Smooth muscle cell of the coronary artery (primary cell): ENCODE measurements at places on chromosomes 4 and X. TPM values are rescaled to one million over a fixed set of nuclear protein-coding genes. Genes with fewer than 3 reads are reported as not detected.

Gene CSN1S1
- not detected in 2 replicates for total RNA-seq

Gene ETDB
- total RNA-seq: not detected in 2 replicates

Gene ADGRL3
- 0.35 TPM in 1 of 2 replicates, not detected in the other for total RNA-seq

Gene TMPRSS11A
- not detected in 2 replicates for total RNA-seq

Gene FHDC1
- under 0.01 and 0.12 TPM in 2 replicates for total RNA-seq

Gene MAP7D2
- total RNA-seq: 0.12 TPM in 1 of 2 replicates, not detected in the other

Gene DOK7
- total RNA-seq: 0.08 TPM in 1 of 2 replicates, not detected in the other

Gene GYPE
- 0.59 and 1.3 TPM in 2 replicates for total RNA-seq

Gene MAGEA2B
- total RNA-seq: not detected in 2 replicates

Gene PABPC5
- 0.82 and 1.2 TPM in 2 replicates for total RNA-seq

Gene CHRDL1
- total RNA-seq: 15.2 TPM in 1 of 2 replicates, not detected in the other

Gene DIPK2B
- total RNA-seq: 0.23 TPM in 1 of 2 replicates, not detected in the other

Gene RASL11B
- total RNA-seq: 0.35 and 7.2 TPM in 2 replicates

Gene AMTN
- total RNA-seq: 1.1 TPM in 1 of 2 replicates, not detected in the other

Gene CFAP299
- total RNA-seq: 3.5 and 14.0 TPM in 2 replicates

Gene ERCC6L
- total RNA-seq: 0.83 TPM in 1 of 2 replicates, not detected in the other

Gene AFP
- 0.23 and 0.59 TPM in 2 replicates for total RNA-seq
